ENCODE measurements at places on chromosomes 1 and 21. TPM values are rescaled to one million over a fixed set of nuclear protein-coding genes. Genes with fewer than 3 reads are reported as not detected.
A peak's percentile ranks its signal among the peaks of the same experiment; 100 is the strongest.

DNA sequence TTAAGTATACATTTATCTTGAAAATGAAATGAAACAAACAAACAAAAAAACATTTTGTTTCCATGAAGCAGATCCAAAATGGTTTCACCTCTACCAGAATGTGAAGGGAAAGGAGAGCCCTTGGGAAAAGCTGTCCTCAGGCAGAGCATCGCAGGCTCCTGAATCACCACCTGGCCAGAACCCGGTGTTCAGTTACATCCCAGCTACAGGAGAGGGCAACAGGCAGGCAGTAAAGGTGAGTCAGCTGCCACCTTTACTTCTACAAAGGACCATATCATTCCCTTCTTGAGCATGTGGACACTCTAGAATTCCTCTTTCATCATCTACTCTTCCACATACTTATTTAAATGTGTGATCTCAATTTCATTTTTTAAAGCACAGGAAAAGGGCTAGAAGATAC lies 151.2 kb downstream of the PIGK start:
- H3K4me3 ChIP-seq, result no peak overlapping the region
- H3K36me3 ChIP-seq, result no peaks in the 10 kb centered on the region

TMPRSS3 gene
- 4.1 TPM for total RNA-seq

DNA sequence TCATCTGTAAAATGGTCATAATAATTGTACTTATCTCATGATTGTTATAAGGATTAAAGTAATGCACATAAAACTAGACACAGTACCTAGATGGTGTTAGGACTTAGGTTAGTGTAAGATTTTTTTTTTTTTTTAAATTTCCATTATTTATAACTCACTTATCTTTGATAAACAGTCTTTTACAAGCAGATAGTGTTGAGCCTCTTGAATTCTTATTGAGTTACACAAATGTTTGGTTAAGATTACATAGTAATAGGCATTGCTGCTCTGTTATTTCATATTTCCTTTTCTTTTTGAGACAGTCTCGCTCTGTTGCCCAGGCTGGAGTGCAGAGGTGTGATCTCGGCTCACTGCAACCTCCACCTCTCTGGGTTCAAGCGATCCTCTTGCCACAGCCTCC lies 15.4 kb downstream of the MRPS6 start:
- no peaks in the 10 kb centered on the region for H3K27me3 ChIP-seq
- DNase-seq, result no peak
- peaks cover 11% of the 10 kb centered on the region for H3K4me1 ChIP-seq

GRCh38 chr21:28100366-28100765 lies 892.3 kb downstream of the LTN1 start:
- H3K27ac ChIP-seq, result no peak overlapping the region
- no peaks in the 10 kb centered on the region for H3K27me3 ChIP-seq
- no peak overlapping the region for H3K4me3 ChIP-seq
- DNase-seq, result no peak

- no peaks in the 10 kb centered on the region for H3K36me3 ChIP-seq
- H3K4me3 ChIP-seq, result no peak overlapping the region
- peak overlapping the region; percentile 48 for H3K27ac ChIP-seq
- DNase-seq, result no peak
Observed at GRCh38 chr1:164712131-164713036, 153.4 kb downstream of the PBX1 start.

OR2AK2 gene
- total RNA-seq, result not detected

- H3K27ac ChIP-seq, result no peak overlapping the region
- H3K4me1 ChIP-seq, result no peaks in the 10 kb centered on the region
- no peaks in the 10 kb centered on the region for H3K27me3 ChIP-seq
- H3K4me3 ChIP-seq, result no peak overlapping the region
Observed at GRCh38 chr21:32349333-32349944, 43.4 kb downstream of the URB1 start.

ITLN2 gene
- 44.1 TPM for total RNA-seq

DNA sequence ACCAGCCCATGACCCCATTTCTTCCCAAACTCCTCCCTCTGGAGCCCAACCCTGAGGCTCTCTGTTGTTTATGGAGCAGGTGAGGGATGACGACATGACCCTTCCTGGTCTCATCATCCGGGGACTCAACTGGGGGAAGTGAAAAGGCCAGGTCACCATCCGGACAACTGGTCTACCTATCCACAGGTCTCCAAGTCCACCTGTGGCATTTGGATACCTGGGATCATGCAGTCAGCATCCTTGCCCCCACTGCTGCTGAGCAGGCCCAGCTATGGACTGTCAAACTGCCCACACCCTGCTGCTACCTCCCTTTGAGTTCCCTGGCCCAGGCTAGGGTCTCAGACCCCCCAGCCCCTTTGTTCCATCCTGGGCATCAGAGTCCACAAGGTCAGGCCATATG lies 60.0 kb upstream of the LAPTM5 start:
- H3K36me3 ChIP-seq, result no peaks in the 10 kb centered on the region
- peaks cover 11% of the 10 kb centered on the region for H3K27me3 ChIP-seq

- H3K36me3 ChIP-seq, result peaks cover 13% of the 10 kb centered on the region
- no peak overlapping the region for H3K27ac ChIP-seq
- no peak for DNase-seq
Observed at GRCh38 chr1:45820788-45821187, 17.4 kb downstream of the MAST2 start.

DNA sequence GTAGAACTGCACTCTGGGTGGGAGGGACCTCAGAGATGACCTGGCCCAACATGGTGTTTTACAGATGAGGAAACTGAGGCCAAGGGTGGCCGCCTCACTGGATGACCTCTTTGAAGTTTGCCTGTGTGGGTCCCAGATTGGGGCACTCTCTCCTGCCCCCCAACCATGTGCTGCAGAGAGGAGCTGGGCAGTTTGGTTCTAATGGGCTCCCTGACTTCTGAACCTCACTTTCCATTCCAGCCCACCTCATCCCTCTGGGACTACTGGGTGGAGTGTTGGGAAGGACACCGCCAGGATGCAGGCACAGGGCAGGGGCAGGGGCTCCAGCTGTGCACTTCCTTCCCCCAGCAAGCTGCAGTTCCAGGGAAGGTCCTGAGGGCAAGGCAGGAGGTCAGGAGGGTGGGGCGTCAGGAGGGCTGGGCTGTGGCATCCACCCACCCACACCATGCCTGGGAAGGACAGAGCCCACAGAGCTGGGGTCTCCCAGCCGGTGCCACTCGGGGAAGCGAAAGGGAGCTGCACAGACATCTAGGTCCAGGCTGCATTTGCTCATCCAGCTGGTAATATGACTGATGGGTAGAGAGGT lies 10.3 kb upstream of the EPS8L3 start:
- H3K4me1 ChIP-seq, result no peaks in the 10 kb centered on the region
- H3K4me3 ChIP-seq, result no peak overlapping the region
- H3K36me3 ChIP-seq, result no peaks in the 10 kb centered on the region
- peak; percentile 58 for DNase-seq
- H3K27me3 ChIP-seq, result no peaks in the 10 kb centered on the region

DNA sequence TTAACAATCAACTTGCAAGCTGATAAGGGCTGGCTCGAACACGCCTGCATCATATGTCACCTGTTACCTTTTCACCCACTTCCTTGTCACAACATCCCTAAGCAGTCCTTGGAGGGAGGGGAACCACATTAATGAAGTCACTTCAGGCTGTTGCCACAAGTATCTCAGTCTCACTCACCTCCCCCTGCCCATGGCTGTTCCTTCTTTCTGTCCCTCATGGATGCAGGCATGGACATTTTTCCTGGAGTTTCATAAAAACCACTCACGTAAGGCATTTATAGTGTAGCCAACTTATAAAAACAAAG lies 76.8 kb upstream of the ANGPTL1 start:
- no peaks in the 10 kb centered on the region for H3K4me1 ChIP-seq
- no peak overlapping the region for H3K4me3 ChIP-seq
- no peak for DNase-seq
- H3K27ac ChIP-seq, result no peak overlapping the region
- H3K27me3 ChIP-seq, result no peaks in the 10 kb centered on the region
- no peaks in the 10 kb centered on the region for H3K36me3 ChIP-seq

BRINP3 gene
- 1.2 TPM for total RNA-seq

GTF2B gene
- 20.8 TPM for total RNA-seq

Data from upper lobe of right lung (tissue), 1 donor.